DMS79 (cell line): ENCODE measurements at places on chromosomes 4 and X.

GRCh38 chrX:13764281-13764680 lies 29.7 kb downstream of the OFD1 start:
- no peak for DNase-seq

DNA sequence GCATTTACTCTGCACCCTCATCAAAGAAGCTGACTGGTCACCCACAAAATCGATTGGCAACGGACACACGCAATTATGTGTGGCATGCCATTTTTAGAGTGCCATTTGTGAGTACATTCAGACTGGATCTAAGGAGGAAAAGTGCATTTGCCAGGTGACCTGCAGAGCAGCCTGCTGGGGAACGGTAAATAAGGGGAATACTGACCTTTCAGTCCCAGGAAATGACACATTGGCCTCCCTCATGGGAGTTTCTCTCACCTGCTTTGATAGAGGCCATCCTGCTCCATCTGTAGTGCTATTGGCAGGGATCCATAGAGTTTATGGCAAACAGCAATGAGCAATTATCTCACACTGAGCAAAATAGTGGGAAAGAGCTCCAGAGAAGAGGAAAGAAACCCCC lies 127.8 kb downstream of the DDX53 start:
- DNase-seq, result no peak

GRCh38 chrX:96455078-96455477 lies 229.6 kb upstream of the DIAPH2 start:
- DNase-seq, result no peak

GRCh38 chr4:188975271-188975670 lies 836.0 kb downstream of the TRIML1 start:
- DNase-seq, result no peak

DNA sequence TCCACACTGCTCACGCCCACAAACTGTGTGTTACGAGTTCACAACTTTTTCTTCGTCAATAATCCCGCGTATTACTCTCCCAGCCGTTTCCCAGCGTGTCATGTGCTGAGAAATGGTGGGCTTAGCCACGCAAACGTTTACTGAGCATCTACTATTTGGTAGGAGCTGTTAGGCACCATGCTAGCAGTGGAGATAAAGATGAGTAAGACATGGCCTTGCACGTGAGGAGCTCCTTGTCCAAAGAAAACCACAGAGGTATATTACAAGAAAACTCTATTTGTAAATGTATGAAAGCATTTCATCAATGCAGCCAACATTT lies 821 bp upstream of the TMEM128 start:
- no peak for DNase-seq

- peak; percentile 48 for DNase-seq
Measured at GRCh38 chrX:12974796-12975669, at the start of gene TMSB4X. Gene TMSB4X, plus strand, starts transcription at chrX:12975110.

DNA sequence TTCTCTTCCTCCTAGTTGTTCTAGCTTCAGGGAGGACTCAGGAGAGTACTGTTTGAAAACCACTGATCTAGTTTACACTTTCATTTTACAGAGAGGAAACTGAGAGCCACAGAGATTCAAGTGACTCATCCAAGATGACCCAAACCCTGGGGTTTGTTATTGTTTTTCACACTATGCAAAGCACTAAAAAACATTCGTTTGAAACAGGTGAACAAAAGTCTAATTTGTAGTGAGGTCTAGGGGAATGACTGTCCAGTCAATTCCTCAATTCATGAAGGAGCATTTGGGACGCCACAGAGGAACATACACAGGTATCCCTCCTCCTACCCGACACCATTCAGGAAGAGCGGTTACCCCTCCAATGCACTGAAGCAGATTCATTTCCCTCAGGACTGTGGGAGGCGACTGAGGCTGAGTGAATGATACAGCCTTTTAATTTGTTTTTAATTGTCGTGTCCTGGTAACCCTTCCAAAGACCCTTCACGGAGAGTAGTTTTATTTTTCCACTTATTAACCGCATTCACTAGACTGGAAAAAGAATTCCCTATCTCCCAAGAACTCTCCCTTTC lies 30.3 kb downstream of the TLR10 start:
- DNase-seq, result no peak

DNA sequence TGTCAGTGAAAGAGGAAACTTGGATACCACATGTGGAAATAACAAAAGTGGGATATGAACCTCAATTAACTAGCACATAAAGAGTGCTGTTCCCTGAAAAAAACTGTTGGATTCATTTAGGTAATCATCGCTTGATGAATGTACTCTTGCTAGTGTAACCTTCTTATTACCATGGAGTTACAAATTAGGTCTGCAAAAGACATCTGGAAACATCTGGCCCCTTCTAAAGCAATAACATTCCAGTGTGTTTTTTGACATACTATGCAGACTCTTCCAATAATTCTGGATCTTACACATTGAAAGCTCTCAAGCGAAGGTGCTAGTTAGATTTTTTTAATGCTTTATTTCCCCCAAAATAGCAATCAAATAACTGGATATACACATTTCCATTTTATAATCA lies 134.6 kb downstream of the ATP10D start:
- no peak for DNase-seq

DNA sequence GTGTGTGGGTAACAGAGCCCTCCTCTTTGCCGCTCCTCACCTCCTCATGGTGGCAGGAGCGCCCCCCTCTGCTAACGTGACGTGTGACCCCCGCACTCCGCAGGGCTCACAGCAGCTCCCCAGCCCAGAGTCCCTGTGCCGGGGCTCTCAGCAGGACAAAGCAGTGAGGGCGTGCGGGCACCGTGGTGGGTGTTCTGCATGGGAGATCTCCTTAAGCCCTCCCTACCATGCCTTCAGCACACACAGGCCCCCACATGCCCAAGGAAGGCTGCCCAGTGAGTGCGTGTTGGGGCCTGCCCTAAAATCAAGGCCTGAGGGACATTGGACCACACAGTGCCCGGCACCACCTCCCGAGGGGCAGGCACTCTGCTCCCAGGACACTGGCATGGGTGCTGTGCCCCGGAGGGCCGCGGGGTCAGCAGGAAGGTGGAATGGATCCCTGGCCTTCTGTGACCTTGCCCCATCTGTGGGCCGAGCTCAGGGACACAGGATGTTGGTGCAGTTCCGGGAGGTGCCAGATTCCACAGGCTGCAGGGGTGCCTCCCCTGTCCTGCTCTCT lies 10.1 kb downstream of the PSAPL1 start:
- no peak for DNase-seq

- DNase-seq, result no peak
Measured at GRCh38 chr4:153257151-153257620, 52.9 kb downstream of the TRIM2 start.

DNA sequence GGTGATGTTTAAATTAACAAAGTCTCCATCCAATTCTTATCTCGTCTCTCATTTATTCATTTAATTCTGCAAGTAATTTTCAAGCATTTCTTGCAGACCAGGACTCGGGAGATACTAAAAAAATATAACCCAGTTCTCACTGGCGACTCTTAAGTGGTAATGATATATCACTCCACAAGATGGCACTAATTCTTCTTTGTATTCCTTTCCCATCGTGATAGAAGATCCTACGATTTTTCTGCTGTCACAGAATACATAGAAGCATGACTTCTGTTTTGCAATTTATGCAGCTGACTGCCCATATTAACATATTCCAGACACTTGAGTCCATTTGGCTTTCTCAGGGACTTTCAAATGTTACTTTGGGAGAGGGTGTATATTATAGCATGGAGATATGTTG lies 64.0 kb upstream of the FGF13 start:
- no peak for DNase-seq

GRCh38 chr4:147456706-147457105 lies 24.2 kb upstream of the EDNRA start:
- DNase-seq, result no peak

- DNase-seq, result no peak
Measured at GRCh38 chr4:40283968-40284367, 51.2 kb upstream of the CHRNA9 start.

- no peak for DNase-seq
Measured at GRCh38 chrX:16208601-16209000, 41.3 kb downstream of the MAGEB17 start.

- no peak for DNase-seq
Measured at GRCh38 chrX:119423631-119424030, 24.5 kb downstream of the SLC25A43 start.
